Stimulated activated CD4-positive, alpha-beta T cell treated with anti-CD3 and anti-CD28 coated beads, Interleukin-12 subunit alpha, Interleukin-12 subunit beta, amount 100 ng/mL, for 24 hours (primary cell): ENCODE measurements at places on chromosomes 5 and 9.

DNA sequence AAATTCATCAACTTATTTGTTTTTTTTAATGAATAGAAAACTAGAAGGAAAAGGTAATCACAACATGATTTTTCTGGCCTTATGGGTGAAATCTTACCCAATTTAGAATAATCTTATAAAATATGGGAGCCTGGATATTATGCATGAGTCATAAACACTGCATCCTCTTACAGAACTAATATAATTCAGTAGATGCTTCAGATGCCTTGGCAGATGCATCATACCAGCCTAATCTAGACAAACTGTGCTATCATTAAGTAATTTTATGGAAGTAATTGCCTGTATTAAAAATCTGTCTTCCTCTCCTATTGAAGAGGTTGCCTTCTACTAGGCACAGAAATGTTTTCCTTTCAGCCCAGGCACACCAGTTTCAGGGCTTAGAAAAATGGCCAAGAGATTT, 2384.6 kb upstream of the WWC1 start:
- no peak for DNase-seq

DNA sequence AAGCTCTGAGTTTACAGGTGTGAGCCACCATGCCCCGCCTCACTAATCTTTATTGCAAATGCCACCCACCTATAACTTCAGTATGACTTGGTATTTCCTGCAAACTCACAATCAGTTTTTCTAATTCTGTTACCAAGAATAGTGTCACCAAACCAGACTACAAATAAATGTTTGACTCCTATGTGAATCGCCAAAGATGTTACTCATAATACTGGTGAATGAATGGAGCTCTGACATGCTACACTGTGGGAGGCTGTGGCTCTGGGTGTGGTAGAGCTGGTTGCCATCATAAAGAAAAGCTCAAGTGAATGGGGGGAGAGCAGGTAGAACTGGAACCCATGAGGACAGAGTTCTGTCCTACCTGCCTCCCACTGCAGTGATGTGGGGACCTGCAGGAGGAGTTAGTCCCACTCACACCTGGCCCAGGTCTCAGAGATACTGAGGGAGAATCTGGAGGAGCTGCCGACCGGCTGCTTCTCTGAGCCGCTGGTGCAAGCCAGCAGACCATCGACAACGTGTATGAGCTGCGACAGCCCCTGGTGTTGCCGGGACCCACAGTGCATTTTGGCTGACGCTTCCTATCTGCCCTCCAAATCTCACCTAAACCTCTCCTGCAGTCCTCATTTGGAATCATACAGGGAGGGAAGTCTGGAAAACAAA, 95.7 kb downstream of the ENTREP1 start:
- no peak for DNase-seq

DNA sequence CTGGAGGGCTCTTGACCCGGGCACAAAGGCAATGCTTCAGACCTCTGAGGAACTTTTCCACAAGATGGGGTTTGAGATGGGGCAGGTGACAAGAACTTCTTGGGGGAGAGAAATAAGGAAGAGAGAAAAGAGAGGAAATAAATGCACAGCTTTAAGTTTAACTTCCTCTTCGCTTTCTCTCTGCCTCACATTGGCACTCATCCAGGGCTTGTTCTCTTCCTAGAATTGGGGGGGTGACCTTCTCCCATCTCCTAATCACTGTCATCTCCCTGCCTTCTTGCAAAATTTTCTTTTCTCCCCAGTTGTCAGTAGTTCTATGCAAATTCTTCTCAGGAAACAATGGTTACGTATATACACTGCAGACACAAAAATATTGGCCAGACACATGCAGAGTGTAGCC, 19.1 kb upstream of the ADCY2 start:
- DNase-seq, result no peak

DNA sequence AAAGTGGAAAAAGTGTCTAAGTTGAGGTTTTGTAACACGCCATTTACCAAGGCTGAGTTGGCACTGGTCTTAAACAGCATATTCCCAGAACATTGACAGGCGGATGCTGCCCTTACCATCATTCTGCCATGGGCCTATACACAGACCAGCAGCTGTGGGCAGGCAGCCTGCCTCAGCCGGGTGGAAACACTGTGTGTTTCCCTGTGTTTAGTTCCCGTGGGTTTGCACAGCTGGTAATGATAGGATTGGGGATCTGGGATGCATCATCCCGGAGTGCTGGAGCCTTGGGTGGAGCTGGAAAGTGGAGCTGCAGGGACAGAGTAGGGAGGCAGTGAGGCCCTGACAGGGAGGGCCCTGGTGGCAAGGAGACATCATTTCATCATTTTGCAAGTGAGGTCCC, 5.5 kb upstream of the FGD3 start:
- DNase-seq, result no peak

- DNase-seq, result no peak
Measured at GRCh38 chr9:17090041-17090440, 44.8 kb upstream of the CNTLN start.

- no peak for DNase-seq
Measured at GRCh38 chr5:154966081-154966841, 25.4 kb downstream of the MRPL22 start.

GRCh38 chr5:156405988-156406387, 79.0 kb downstream of the SGCD start:
- DNase-seq, result no peak

GRCh38 chr5:178785999-178786398, 55.5 kb upstream of the ZNF354A start:
- DNase-seq, result no peak

- DNase-seq, result no peak
Measured at GRCh38 chr9:27475057-27475595, 49.0 kb upstream of the IFNK start.

GRCh38 chr5:166062719-166063118, 2228.7 kb upstream of the WWC1 start:
- no peak for DNase-seq

DNA sequence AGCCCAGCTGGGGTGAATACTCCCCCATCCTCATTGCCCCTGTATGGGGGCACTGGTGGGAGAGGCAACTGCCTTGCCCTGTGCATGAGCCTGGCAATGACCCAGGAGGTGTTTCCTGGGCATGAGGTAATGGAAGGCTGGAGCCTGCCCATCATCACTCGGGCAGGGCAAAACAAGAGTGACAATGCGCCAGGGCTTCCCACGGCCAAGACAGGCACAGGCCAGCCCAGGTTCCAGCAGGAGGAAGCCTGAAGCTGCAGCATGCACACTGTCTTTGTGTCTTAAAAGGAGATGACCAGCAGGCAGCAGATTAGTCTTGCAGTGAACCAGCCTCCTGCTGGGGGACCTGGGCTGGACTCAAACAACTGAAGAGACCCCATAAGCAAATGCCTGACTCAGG, 92.2 kb upstream of the SMIM23 start:
- DNase-seq, result no peak

DNA sequence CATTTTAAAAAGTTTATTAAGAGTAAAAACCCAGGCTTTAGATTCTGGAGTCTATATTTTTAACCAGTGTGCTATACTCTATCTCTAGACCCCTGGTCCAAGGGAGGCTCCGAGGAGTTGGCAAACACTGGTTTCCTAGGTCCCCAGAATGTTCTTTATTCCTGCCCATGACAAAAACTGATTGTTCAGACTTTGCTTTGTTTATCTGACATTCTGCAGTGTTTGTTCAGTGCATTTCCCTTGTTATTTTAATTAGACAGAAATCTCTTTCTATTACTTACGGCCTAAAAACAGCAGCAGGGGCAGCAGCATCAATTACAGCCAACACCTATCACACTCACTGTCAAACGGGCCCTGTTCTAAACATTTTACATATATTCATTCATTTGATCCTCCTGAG, 2011.6 kb upstream of the WWC1 start:
- DNase-seq, result no peak

DNA sequence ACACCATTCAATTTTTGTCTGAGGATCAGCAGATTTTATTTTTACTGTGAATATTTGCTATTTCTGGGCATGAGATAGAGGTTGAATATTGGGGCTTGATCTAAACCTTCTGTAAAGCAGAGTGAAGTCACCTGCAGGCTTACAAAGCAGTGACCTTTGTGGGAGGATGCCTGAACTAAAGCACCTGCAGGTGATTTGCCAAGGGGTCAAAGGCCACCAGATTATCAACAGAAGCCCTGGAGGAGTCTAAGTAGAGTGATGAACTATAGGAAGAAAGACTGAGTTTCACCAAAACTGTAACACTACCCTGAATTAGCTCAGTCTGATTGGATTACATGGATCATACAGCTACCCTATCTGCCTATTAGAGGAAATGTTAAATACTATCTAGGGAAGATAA, 144.3 kb upstream of the PRLR start:
- DNase-seq, result no peak

GRCh38 chr5:134708301-134708700, 30.0 kb upstream of the CAMLG start:
- DNase-seq, result no peak

DNA sequence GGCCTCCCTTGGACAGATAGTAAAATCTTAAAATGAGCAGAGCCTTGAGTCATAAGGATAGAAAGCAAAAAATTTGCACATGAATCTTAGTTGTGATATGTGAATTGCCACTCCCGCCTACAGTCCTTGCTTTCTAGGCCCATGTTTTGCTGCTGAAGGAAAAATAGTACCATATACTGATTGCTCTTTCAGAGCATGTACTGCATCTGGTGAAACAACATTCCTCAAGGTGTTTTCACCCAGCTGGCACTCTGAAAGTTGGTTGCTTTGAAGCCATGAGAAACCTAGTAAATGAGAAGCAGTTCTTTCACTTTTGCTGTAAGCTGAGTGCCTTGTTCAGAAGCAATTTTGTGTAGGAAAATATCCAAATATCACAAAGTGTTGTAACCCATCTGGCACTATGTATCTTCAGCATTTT, 10.3 kb downstream of the CDC37L1 start:
- peak; percentile 14 for DNase-seq

DNA sequence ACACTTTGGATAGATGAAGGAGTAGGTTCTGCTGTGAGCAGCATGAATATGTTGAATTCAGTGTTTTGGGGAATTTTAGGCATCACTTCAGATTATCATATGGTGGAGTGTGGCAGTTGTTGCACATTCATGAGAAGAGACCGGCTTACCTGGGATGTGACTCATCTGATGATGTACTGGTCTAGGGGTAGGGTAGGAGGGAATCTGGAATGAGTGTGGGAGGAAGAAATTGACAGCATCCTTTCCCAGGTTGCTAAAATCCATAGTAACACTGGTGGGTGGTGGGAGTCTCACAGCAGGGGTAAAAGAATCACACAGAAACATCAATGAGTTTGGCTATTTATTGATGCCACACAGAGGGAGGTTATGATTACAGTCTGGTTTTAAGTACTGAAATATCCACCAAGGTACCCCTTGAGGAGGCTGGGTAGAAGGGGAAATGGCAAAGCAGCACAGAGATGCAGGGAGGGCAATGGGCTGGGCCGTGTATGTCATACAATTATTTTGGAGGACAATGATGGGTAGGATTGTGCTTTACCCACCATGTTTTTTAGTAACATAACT, 82.5 kb downstream of the TARS1 start:
- DNase-seq, result no peak

DNA sequence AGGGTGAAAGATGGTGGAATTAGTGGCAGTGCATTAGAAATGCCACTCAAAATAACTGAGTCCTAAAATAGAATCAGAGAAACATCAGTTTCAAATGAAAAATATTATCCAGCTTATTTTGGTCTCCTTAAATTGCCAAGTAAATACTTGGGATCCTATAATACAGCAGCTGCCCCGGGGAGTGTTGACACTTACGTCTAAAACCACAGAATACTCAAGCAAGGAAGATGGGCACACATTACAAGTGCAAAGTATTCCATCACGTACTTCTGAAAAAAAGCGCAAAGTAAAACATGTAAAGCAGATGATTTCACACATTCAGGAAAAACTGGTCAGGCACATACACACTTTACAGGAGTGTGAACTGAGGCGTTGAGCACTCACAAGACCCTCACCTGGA, 2.4 kb upstream of the ARHGEF37 start:
- no peak for DNase-seq

- DNase-seq, result no peak
Measured at GRCh38 chr5:31192442-31192841, 1.0 kb upstream of the CDH6 start.

DNA sequence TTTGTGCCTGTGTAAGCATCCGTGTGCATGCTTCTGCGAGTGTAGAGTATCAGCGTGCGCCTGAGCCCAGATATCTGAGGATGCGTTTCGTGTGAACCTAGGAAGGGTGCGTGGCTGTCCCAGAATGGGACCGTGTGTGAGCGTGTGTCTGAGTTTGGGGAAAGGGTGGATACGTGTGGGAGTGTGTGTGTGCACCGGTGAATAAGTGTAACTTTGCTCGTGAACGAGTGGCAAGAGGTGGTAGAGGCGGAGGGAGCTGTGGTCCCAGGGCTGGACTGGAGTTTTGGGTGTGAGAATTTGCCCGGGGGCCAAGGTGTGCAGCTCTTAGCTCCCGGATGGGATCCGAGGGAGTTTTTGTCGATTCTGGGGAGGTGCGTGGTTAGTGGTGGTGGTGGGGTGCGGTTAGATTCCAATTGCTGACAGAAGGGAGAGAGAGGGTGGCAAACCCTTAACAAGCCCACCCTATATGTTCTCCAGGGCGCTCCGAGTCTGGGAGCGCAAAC, 686 bp upstream of the COL27A1 start:
- DNase-seq, result no peak

DNA sequence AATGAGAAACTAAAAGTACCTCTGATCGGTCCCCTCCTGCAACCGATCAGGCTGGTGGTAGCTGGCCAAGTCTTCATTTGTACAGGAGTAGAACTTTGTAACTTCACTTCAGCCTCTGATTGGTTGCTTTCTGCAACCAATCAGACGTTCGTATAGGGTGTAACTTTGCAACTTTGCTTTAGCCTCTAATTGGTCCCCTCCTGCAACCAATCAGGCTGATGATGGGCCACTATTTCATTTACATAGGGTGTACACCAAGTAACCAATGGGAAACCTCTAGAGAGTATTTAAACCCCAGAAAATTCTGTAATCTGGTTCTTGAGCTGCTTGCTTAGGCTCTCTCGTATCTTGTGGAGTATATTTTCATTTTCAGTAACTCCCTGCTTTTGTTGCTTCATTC, 445.5 kb downstream of the MED10 start:
- DNase-seq, result no peak

- no peak for DNase-seq
Measured at GRCh38 chr9:89811356-89811755, 206.5 kb downstream of the GADD45G start.

GRCh38 chr9:116308076-116308475, 154.5 kb downstream of the PAPPA start:
- DNase-seq, result no peak

GRCh38 chr5:173919443-173919842, 31.3 kb downstream of the CPEB4 start:
- no peak for DNase-seq

GRCh38 chr9:136526625-136527066, 19.2 kb downstream of the NOTCH1 start:
- DNase-seq, result no peak
